Activated CD4-positive, CD25-positive, alpha-beta regulatory T cell (primary cell): ENCODE measurements at places on chromosomes 13 and 19.
A peak's percentile ranks its signal among the peaks of the same experiment; 100 is the strongest.

GRCh38 chr19:19031891-19032290, 1.4 kb downstream of the SUGP2 start:
- no peak for DNase-seq

DNA sequence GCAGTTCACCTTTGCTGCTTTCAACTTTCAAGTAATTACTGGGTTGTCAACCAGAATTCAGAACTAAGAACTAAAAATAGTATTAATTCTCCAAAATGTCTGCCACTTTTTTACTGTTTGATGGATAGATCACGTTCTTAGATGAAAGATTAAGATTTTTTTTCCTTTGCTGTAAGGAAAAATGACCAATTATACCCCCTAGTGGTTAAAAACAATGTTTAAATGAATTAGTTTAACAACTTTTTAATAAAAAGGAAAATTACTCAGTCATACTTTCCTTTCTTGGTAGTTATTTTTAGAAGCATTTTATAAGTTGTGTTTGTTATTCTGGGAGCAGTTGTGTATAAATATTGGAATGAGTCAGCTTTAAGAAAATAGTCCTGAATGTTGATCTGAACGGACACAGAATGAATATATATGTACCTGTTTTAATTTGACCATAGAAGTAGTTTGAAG, 4.6 kb downstream of the TM9SF2 start:
- no peak for DNase-seq

GRCh38 chr13:26095338-26095737, 43.5 kb upstream of the SHISA2 start:
- DNase-seq: no peak

- DNase-seq: no peak
These were observed 8.1 kb downstream of the TIMM29 start for GRCh38 chr19:10936661-10937084.

DNA sequence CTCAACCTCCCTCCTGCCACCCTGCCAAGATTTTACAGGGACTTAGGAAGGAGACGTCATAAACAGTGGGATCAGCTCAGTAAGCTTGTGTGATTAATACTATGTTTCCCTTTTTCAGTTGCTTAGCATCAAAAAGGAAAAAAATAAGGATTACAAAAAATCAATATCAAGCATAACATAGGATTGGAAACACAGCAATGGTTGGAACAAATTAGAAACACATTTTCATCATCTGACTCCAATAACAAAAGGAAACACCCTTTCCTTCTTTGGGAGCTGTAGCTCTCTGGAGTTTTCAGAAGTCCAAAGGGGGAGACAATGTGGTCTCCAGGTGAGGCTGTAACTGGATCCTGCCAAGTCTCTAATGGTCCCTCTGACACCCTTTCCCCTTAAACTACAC, 233.4 kb downstream of the B3GLCT start:
- no peak for DNase-seq

DNA sequence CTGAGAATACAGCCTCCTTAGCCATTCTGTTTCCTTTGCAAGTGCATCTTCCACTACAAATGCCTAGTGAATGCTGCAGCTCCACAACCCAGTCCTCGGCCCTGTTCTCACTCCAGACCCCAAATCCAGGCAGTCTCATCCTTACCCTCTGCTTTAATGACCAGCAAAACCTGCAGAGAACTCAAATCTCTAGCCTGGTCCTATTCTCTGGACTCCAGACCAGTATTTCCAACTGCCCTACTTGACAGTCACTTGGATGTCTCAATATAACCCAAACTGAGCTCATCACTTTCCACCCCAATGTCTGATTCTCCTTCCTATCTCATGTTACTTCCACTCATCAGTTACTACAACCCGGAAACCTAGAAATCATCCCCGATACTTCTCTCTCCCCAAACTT, 2.6 kb upstream of the EBPL start:
- DNase-seq: no peak

- DNase-seq: no peak
These were observed 752 bp upstream of the EDNRB start for GRCh38 chr13:77919246-77919920.

GRCh38 chr13:66139250-66139649, 1090.9 kb downstream of the PCDH9 start:
- no peak for DNase-seq

GRCh38 chr19:37997911-37998344, 90.9 kb downstream of the SIPA1L3 start:
- DNase-seq: no peak

- DNase-seq: no peak
These were observed 326.2 kb downstream of the GPC5 start for GRCh38 chr13:91724591-91724990.

DNA sequence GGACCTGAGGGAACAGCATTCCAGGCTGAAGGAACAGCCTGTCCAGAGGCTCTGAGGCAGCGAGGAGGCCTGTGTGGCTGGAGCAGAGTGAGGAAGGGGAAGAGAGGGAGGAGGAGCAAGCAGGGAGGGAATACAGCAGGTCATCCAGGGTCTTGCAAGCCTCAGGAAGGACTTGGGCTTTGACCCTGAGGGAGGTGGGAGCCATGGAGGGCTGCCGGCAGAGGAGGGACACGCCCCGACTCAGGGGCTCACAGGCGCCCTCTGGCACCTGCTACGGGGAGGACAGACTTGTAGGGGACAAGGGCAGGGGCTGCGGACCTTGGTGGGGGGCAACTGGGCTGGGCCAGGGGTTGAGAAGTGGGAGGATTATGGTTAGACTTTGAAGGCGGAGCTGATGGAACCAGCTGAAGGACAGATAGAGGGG, 4.7 kb downstream of the TINCR start:
- DNase-seq: no peak

DNA sequence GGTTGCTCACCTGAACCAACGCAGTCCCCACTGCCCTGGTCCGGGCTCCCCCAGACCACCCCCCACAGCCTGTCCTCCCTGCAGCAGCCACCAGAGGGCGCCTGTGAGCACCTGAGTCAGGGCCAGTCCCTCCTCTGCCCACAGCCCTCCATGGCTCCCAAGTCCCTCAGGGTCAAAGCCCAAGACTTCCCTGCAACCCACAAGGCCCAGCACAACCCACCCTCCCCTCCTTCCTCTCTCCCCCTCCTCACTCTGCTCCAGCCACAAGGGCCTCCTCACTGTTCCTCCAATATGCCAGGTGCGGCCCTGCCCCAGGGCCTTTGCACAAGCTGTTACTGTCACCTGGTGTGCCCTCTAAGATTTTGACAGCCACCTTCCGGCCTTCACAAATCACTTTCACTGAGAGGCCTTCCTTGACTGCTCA, 10.9 kb downstream of the GNA15 start:
- DNase-seq: peak; percentile 45

DNA sequence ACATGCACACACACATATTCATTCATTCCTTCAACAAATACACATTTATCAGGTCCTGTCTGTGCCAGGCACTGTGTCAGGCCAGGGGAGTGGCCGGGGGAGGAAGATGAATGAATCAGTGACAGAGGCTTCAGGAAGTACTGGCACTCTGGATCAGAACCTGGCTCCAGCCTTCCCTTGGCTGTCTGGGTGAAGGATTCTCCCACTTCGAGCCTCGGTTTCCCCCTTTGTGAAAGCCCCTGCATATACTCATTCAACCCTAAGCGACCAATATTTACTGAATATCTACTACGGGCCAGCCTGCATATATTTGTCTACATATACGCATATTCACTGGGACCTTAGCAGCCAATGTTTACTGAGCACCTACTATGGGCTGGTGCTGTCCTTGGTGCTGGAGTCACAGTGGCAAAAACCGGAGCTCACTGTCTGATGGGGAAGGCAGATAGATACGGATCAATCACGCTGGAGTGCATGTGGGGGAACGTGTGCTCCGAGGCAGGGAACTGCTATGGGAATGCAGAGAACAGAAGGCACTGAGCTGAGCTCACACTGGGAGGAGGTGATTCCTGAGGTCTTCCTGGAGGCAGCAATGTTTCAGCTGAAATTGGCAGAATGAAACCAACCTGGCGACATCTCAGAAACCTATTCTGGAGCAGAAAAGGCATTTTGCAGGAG, 636 bp upstream of the ZNF579 start:
- no peak for DNase-seq

DNA sequence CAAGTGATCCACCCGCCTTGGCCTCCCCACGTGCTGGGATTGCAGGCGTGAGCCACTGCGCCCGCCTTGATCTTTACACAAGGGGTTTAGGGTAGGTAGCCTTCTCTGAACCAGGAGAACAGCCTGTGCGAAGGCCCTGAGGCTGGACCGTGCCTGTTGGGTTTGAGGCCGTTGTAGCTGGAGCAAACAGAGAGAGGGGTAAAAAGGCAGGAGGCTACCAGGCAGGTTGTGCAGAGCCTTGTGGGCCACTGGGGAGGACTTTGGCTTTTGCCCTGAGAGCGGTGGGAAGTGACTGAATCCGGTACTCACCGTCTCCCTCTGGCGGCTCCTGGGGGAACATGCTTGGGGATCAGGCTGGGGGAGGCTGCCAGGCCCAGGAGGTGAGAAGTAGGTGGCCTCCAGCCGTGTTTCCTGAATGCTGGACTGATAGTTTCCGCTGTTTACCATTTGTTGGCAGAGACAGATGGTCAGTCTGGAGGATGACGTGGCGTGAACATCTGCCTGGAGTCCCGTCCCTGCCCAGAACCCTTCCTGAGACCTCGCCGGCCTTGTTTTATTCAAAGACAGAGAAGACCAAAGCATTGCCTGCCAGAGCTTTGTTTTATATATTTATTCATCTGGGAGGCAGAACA, 24.6 kb downstream of the SPC24 start:
- peak; percentile 62 for DNase-seq

GRCh38 chr19:2273356-2274184, 8.4 kb downstream of the PEAK3 start:
- peak; percentile 64 for DNase-seq

DNA sequence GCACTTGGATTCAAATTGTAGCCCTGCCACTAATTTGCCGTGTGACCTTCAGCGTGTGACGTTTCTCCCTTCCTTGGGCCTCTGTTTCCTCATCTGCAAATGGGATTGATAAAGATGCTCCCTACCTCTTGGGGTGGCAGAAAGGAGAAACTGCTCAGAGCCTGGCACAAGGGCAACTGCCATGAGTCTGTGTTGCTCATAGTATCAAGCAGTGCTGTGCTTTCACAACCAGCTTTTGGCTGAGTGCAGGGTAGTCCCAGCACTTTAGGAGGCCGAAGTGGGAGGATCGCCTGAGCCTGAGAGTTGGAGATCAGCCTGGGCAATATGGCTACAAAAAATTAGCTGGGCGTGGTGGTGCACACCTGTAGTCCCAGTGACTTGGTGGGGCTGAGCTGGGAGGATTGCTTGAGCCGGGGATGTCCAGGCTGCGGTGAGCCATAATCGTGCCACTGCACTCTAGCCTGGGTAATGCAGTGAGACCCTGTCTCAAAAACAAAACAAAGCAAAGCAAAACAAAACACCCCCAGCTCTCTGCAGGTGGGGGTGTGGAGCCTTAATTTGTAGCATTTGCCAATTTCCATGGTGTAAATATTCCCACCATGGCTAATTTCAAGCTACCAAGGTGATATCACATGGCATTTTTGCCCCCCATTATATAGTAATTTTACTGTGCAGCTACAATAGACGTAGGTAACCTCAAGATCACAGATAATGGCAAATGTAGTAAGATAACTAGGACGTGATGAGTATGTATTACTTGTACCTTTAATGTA, 1.6 kb upstream of the MARK4 start:
- DNase-seq: no peak

DNA sequence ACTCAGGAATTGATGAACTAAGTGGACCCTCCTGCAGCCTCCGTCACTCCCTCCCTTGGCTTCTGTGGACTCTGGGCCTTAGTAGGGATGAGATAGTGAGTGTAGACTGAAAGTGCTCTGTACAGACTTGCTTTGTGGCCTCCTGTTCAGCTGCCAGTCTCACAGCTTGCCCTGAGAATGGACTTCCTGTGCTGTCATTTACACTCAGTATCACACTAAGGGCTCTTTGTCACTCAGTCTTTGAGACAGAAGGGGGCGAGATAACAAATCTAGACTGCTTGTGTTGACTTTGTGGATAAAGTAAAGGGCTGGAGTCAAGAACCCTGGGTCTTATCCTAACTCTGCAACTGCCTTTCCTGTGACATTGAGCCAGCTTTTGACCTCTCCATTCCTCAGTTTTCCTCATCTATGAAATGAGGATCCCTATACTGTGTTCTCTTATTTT, 21.0 kb upstream of the SPRY2 start:
- DNase-seq: no peak

DNA sequence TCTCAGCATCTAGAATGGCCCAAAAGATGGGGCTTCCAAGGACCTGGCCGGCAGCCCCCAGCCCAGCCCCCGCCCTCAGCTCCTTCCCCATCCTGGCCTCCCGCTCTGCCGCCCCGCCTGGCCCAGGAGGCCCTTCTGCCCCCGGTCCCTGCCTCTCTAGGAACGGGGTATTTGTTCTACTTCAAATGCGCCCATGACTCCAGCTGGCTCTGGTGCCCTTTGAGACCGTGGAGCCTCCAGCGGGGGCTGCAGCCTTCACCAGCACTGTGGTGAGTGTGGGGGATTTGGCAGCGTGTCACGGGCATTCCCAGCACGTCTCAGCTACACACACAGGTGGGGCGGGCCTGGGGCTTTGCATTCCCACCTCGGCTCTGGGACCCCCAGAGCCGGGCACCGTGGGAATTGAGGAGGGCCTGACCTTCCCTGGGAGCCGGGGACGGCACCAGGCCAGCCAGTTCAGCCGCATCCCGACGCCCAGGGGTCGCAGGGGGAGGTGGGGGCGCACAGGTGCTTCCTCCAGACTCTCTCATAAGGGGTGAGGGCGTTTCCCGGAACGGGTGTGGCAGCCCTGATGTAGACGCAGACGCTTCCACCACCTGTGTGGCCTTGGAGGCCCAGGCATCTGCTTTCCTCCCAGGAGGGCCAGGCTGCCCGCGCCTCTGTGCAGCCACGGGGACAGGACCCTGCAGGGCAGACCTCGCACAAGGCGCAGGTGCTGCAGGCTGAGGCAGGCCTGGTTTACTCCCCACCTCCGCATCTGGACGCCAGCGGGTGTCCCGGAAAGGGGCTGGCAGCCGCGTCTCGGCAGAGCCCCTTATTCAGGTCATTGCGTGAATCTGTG, 947 bp downstream of the ATP4B start:
- no peak for DNase-seq

DNA sequence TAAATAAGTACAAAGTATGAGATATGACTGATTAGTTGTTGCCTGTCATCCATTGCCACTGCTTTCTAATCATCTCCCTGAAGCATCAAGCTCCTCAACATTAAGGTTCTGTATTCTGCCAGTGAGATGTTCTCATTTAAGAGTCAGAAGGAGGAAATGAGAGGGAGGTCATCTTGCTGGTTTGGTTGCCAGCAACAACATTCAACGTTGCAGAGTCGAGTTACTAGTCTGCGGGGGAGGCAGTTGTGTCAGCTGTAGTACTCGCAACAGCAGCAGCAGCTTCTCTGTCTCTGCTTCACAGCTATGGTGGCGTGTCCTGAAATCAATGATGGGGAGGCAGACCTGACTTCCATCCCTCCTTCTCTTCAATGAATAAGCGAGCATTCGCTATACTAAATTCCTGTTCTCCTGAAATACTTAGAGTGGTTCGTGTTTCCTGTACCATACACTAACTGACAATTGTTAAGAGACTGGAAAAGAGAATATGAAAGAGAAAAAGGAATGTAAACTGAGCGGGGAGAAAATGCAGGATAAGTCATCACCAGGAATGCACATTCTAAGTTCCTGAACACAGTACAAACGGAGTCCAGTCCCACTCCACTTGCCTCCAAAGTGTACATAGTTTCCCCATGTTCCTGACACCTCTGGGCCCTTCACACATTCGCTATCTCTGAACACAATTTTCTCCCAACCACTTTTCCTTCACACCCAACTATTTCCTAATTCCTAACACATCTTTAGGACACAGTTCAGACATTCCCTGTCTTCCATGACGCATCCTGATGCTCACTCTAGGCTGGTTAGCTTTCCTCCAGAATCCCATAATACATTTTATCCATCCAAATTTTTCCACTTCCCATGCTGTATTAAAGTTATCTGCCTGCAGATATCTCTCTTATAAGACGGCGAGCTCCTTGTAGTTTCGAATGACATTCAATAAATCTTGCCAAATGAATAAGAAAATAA, 263.0 kb downstream of the KLF12 start:
- DNase-seq: no peak
